ENCODE measurements at places on chromosomes 1 and 21.

DNA sequence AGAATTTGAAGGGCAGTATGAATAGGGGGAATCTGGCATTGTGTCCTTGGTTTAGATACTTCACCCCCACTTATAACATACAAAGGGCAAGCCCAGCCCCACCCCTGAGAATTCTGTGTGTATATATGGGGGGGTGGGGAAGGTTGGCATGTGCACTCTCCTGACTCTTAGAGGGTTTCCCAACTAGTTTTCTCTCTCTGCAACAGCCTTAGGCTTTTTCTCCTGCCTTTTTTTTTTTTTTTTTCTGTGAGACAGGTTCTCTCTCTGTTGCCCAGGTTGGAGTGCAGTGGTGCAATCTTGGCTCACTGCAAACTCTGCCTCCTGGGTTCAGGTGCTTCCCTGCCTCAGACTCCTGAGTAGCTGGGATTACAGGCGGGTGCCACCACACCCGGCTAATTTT, 2.9 kb upstream of the ZBED6 start:
- DNase-seq = no peak

GRCh38 chr1:61051719-61052394, 30.5 kb upstream of the NFIA start:
- DNase-seq = no peak

DNA sequence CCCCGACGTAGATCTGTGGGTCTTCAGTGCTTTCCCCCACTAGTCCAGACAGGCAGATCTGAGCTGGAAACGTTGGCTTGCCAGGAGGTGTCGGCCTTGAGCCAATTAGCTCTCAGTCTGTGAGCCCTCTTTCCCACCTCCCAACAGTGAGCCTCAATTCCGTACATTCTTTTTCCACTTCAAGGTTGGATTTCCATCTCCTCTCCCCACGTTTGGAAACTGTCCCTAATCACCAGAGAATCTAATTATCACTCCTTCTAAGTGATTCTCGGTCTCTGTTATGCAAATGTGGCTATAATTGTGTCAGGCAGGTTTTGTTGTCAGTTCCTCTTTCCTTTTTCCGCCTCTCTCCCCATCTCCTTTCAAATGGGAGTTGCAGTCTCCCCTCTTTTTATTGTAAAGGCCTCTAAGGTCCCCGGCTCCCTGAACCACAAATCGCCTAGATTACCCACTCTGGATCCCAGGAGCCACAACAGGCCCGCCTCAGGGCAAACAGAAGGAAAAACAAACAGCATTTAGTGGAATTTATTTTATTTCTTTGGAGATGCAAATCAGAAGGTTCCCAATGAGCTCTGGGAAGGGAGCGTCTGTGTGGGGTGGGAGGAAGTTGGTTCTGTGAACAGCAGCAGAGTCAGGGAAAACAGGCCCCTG, 29.4 kb upstream of the LRRN2 start:
- DNase-seq = no peak

GRCh38 chr1:89260566-89261255, 11.9 kb downstream of the GBP5 start:
- peak; percentile 53 for DNase-seq

- no peak for DNase-seq
These were observed 57.1 kb upstream of the TBX15 start for GRCh38 chr1:119045096-119045746.

- peak; percentile 53 for DNase-seq
These were observed 71.4 kb upstream of the GCLM start for GRCh38 chr1:93980320-93981273.

- no peak for DNase-seq
These were observed 8.8 kb upstream of the COG2 start for GRCh38 chr1:230633469-230633868.

DNA sequence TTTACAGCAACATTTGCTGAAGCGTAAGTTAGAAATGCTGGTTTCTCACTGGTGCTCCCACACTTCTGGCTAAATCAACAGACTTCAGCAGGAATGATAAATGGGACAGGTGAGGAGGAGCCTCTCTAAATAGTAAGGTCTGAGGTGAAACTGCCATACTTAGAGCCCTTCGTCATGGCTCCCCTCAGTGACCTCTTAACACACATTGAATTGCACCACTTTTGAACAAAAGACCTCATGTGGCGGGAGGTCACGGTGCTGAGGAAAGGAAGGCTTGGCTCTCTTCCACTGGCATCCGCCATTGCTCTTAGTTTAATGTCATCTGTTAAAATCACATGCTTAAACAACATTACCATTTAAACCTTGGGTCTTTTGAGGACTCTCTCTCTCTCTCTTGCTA, 3.4 kb downstream of the MAP3K7CL start:
- no peak for DNase-seq

DNA sequence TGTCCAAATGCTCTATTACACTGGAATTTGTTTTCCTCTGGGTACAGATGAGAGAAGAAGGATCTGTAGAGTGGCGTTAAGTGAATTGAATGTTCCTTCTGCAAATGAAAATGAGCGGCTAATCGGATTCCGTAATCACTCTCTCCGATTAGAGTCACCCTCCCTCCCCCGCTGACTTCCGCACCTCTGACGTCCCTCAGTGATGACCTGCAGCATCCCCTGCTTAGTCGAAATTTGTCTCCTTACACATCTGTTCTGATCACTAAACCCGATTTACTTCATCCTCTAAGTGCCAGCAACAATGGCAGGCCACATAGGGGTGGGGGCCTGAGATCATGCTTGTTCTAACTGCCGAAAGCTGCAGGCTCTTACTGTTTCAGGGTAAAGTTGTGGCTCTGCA, 378.7 kb downstream of the SEC16B start:
- DNase-seq = no peak

DNA sequence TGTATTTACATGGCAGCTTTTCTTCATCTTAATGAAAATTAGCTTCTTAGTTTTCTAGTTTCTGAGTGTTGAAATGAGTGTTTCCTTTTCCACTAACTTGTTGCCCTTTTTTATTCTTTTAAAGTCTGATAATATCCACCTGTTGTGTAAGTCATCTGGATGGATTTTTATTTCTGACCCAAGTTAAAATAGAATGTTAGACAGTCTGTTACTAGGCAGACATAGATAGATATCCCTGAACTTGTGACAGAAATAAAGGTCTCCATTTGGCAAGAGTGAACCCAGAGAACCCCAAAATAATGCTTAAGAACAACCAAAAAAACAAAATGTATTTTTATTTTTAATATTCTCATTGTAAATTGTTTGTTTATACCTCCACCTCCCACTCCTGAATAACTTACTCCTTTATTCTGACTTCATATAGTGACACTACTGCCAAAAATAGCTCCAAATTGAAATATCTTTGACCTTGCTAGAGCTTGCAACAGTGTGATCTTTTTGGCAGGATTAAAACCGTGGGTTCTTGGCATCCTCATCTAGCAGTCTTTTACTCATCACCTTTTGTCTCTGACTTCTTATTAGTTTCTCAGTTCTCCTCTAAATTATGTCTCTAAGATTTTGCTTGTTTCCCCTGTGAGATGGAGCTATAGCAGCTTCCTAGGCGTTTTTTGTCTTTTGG, 26.9 kb upstream of the SH3D21 start:
- peak; percentile 40 for DNase-seq

DNA sequence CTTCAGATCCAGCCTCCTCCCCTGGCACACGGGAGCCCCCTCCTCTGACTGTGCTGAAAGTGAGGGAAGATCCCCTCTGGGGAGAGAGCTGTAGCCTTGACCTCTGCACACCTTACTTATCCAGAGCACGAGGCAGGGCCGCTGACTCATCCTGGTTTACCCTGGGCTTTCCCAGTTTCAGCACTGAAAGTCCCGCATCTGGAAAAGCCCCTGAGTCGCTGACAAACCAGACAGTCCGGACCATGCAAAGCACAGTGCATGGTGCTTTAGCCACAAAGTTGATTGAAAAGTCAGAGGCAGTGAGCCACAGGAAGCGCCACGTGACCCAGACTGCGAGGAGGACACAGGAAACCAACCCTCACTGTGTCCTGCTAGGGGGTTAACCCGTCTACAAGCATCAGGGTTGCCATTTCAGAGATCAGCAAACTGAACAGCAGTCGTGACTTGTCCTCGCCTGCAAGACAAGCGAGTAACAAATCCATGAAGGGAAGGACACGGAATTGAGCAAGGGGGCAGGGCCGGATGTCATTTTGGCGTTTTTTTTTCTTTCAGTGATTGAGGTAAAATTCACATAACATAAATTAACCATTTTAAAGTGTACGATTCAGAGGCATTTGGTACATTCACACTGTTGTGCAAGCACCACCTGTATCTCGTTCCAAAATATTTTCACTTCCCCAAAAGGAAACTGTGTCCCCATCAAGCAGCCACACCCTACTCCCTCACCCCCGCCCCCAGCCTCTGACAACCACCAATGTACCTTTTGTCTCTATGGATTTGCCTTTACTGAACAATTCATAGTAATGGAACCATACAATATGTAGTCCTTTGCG, 19.9 kb upstream of the IFNGR2 start:
- DNase-seq = peak; percentile 73

DNA sequence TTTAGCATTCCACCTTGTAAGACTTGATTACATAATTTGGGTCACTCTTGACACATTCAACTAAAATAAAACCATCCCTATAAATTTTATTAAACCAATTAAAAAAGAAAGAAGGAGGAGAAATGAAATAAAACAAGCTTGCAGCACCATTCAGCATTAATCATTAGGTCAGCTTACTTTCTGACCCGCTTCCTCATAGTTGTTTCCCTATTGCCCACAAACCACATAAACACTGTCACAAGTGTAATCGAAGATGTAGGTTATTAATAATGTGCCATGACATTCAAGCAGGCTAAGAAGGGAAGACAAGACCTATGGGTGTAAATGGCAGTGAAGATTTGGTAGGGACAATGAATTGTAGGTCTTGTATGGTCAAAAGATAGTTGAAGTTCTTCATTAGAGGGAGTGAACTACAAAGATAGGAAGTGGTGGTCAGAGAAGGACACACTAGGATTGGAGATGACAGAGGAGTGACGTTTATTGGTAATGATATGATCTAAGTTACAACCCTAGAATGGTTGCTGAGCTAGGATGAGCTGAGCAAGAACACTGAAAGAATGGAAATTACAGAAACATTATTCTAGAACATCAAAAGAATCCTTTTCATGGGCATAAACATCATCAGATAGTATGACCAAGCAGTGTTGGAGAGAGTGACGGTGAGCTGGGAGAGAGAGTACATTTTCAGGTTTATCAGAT, 231.5 kb downstream of the KCNT2 start:
- no peak for DNase-seq

GRCh38 chr1:242402956-242403355, 121.5 kb downstream of the PLD5 start:
- DNase-seq = no peak

DNA sequence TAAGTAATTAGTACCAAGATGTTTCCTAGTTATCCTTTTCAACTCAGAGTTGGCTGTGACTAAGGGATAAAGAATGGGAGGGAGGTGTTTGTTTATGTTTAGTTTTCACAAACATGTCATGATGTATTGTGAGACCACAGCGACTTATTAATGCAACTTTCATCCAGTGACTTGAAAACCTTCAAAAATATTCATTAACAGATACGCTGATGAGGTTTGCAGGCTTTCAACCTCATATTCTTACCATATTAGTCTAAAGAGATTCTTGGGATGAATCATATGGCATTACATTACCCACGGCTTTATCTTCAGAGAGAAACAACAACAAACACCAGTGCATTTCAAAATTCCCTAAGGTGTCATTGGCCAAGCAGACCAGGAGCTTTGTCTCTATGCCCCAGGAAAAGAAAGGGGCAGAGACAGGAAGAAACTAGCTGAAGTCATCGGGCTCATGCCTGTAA, 36.4 kb downstream of the PALMD start:
- peak; percentile 74 for DNase-seq

DNA sequence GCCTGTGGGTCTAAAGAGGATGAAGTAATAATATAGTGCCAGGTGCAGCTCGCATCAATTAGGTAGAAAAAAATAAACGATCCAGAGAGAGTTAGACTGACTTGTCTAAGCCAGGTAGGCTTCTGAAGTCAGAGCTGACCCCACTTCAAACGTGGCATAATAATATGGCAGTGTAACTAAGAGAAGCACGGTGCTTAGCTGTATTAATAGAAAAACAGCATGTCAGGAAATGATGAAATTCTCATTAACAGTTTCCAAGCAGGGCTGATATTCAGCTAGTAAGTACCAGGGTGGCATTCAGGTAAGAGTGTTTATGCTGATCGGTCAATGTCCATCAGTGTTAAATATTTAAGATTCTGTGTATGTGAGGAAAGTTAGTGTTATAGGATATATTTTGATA, 145.8 kb upstream of the SAMSN1 start:
- no peak for DNase-seq

DNA sequence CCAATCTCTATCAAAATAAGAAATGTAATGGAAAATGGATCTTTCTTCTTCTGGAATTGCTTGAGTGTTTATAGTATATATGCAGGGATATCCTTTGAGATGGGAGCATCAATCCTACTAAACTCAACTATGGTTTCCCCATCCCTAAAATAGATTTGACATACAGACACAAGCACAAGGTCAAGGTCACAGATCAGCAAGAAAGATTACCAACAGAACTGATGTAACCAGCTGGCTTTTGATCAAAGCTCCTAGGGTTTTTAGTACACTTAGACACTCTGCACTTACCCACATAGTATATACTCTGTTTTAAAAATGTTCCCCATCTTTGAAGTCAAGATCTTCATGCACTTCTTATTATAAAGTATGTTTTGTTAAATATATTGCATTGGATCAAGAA, 85.5 kb downstream of the NRIP1 start:
- DNase-seq = no peak
